ENCODE measurements at places on chromosomes 4 and X.

DNA sequence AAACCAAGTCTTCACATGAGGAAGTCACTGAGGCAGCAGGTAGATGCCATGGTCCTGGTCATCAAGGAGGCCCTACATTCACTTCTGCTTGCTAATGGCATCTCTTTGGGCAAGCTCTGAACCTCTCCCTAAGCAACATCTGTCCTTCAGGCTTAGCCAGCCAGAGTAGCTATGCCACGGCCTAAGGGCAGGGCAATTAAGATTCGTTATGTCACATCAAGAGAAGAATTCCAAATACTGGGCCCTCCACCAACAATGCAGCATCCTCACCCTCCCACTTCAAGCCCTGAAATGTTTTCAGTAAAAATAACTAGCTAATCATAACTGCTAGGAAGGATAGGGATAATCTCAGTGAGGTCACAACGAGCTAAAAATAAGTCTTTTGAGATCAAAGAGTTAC, 120.7 kb upstream of the HCCS start:
- DNase-seq: no peak

DNA sequence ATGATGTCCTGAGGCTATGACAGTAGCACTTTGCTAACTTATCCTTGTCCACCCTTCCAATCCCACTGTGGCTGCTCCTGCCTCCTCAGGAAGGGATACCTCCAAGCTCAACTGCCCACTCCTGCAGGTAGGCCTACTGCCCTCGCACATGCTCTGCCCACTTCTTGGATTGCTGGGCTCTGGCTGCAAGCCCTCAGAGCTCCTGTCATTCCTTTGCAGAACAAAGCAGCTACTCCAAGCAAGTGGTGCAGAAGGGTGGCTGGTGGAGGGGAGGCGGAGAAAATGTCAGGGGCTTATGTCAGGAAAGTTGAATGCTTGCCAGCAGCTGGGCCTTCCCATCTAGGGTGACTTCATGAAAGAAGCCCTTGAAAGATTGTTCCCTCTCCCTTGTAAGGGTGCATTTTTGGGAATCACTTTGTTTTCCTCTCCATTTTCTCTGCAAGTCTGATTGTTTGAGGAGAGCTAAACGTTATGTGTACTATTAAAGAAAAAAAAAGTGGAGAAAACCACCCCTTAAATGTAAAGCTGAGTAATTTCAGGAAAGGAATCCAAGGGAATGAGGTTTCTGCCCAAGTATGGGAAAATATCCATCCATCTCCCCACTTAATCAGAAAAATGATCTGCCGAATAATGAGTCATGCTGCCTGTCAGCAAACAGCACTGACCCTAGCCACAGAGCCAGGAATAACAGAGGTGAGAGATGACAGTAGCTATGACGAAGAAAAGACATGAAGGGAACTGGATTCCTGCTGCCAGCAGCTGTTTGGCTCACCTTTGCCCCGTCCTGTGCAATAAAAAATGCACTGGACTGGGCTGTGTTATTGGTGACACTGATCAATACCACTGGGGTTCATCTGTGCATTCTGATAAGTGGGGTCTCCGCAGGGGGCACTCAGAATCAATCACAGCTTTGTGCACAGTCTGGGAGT, 102.0 kb downstream of the RTL5 start:
- no peak for DNase-seq

- DNase-seq: no peak
Observed at GRCh38 chrX:16022580-16023200, 100.7 kb upstream of the GRPR start.

- no peak for DNase-seq
Observed at GRCh38 chr4:23441530-23442069, 448.2 kb downstream of the PPARGC1A start.

DNA sequence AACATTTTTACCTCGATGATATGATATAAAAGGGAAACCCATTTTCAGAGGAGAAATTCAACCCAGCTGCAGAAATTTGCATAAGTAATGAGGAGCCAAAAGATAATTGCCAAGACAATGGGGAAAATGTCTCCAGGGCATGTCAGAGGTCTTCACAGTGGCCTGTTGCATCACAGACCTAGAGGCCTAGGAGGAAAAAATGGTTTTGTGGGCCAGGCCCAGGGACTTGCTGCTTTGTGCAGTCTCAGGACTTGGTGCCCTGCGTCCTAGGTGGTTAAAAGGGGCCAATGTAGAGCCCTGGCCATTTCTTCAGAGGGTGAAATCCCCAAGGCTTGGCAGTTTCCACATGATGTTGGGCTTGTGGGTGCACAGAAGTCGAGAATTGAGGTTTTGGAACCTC, 106.9 kb downstream of the CPXCR1 start:
- no peak for DNase-seq

DNA sequence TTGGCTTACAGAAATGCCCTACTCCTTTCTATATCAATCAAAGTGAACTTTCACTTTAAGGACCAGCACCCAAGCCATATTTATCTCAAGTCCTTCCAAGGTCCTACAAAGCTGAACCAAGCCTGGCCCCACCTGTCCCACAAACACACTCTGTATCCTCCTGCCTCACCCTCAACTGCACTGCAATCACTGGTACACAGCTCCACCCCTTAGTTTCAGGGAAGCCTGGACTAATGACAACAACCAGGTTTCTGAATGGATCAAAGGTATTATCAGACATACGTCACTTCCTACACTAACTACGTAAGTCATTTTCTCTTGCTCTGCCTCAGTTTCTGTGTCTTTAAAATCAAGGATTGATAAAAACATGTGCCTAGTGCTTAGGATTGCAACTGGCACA, 205.6 kb upstream of the HS3ST1 start:
- DNase-seq: no peak

GRCh38 chr4:157929486-157929885, 243.3 kb downstream of the GASK1B start:
- DNase-seq: no peak

DNA sequence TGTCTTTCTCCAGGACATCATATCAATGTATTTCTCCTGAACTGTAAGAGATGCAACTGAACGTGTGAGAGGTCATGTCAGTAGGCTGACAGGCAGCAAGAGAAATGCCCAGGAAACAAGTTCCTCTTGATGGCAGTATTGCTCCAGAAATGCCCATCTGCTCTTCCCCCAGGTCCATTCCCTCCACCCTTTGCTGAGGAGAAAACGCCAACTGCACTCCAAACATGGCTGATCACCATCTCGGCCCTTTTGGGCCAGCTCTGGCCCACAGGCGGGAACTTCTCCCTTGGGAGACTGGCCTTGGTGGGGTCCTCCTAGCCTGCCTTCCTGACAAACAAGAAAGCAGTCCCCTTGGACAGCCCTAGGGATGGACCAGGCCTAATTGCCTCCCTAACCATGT, 276.5 kb upstream of the AGTR2 start:
- DNase-seq: no peak

GRCh38 chr4:143407474-143407873, 70.8 kb downstream of the GAB1 start:
- no peak for DNase-seq

DNA sequence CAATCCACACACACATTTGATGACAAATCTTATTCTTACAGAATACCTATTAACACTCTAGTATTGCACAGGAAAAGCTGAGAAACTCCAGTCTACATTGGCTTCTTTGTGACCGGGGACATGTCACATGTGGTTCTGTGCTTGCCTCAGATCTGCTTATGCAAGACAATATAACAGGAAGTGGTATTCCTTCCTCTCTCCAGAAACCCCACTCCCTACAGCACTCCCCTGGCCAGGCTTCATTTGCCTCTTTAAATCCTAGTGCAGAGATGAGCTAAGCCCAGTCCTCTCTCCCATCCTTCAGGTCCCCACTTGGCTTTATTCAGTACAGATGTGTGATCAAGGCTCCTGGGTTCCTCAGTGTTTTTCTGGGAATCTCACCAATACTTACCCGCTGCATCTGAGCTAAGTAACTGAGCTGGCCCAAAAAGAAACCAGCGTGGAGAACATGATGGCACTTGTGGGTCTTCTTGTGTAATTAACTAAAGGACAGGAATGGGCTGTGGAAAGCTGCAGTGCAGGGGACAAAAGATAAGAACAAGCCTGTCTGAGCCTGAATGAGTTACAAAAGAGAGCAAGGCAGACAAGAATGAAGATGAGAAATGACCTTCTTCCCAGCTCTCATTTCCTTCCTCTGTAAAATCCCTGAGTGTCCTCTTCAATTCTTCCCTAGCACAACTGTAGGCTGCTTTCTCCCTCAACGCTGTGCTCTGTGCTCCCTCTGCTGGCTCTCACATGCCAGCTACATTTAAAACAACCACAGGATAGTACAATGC, 105.6 kb downstream of the HNRNPD start:
- DNase-seq: no peak

DNA sequence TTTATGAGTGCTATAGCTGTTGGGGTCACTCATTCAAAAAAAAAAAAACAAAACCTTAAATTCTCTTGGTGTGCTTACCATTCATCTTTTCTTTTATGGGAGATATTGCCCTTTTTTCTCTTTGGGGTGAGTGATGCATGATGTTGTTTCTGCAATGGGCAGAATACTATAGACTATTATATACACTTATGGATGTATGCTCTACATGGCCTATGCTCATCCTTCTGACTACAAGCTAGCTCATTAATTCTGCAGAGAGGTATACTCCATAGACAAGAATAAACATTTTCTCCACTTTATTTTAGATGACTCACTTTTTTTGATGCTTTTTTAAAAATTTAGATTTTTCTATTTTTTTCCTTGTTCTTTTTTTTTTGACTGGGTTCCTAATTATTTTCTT, 160.3 kb upstream of the ANK2 start:
- no peak for DNase-seq

GRCh38 chrX:69424910-69425309, 79.2 kb upstream of the NALF2 start:
- DNase-seq: no peak

- DNase-seq: no peak
Observed at GRCh38 chr4:74098427-74098994, 484 bp downstream of the CXCL2 start.

DNA sequence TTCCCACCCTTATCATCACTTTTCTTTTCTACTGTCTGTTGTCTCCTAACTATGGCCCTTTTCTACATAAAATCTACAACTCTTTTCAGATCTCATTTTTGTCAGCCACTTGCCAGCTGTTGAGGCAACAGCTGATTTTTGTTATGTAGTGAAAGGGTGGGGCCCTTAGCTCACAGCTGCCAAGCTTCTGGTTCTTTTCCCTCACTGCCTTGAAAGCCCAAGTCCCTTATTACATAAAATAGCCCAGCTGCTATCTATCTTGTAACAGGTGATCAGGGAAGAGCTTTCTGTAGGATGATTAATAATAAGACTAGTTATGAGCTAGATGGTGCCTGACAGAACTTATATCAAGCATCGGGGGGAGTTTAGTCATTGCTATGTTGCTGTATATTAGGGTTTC, 45.9 kb downstream of the ADGRL3 start:
- DNase-seq: no peak

DNA sequence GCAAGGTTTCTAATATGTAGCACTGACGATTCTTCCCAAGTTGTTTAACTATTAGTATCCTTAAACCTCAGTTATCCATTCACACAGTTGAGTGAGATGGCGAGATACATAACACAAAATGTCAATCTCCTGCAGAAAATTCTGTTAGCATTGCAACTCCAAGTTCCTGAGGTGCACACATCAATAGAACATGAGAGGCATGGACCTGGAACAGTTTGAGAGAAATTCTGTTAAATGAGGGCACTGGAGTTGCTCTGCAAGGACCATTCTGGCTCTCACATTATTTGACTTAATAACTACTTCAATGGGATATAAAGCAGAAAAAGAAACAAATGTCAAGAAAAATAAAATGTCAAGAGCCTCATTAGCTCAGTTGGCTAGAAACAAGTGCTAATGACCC, 301.2 kb upstream of the DIAPH2 start:
- DNase-seq: no peak

GRCh38 chr4:25320773-25321172, 8.2 kb downstream of the ZCCHC4 start:
- no peak for DNase-seq

DNA sequence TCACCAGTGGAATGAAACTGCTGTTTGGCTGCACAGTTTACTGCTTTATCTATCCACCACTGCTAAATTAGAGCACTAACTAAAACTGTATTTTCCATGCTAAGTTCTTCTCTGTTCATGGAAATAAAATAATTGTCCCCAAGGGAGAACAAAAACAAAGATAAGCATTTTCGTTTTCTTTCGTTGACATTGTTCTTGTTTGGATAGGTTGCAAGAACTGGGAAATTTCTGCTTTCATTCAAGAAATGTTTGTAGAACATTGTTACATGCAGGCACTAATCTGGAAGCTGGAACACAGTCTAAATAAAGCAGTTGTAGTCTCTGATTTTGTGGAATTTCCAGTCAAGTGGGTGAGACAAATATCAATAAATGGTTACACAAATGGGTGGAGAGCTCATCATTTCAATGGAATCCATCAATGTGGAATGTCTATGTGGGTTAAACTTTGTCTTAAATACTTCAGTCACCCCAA, 5.8 kb upstream of the CXCL8 start:
- no peak for DNase-seq

- no peak for DNase-seq
Observed at GRCh38 chr4:4853921-4854648, 5.4 kb upstream of the MSX1 start.

- DNase-seq: no peak
Observed at GRCh38 chr4:77820649-77821561, 1.7 kb upstream of the CNOT6L start.

- no peak for DNase-seq
Observed at GRCh38 chrX:7690842-7691241, 152.1 kb upstream of the VCX start.

DNA sequence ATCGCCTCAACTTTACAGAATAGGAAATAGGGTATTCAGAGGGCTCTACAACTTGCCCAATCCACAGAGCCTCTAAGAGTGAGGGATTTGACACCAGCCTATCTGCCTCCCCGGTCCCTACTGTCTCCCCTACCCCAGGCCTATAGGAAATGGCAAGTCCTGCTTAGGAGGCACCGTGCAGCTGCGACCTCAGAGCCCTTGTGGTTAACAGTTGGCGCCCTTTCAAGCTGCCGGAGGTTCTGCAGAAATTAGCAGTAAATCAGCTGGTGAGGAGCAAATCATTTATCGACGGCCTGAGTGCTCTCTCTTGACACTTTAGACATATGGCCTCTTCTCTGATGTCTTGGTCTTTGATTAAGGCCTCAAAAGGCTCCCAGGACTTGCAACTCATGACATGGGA, 96.9 kb downstream of the CLNK start:
- no peak for DNase-seq

DNA sequence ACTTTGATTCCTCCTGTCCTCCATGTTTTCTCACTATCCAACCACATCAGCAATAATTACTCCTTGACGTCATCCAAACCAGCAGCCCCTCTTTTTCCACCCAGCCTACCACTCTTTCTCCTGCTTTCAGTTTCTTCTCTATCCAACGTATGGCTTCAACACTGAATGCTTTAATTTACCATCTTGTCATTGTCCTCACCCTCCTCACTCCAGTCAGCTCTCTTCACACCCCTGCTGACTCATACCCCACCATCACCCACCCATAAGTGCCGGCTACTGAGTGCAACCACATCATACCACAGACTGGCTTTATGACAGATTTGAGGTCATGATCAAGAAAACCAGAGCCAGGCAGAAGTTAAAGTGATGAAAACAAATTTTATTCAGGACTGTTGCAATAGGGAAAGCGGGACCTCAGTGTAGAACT, 9.8 kb upstream of the ANXA5 start:
- peak; percentile 13 for DNase-seq
